Right atrium auricular region (tissue), 2 donors: ENCODE measurements at places on chromosomes 3 and 15.

DNA sequence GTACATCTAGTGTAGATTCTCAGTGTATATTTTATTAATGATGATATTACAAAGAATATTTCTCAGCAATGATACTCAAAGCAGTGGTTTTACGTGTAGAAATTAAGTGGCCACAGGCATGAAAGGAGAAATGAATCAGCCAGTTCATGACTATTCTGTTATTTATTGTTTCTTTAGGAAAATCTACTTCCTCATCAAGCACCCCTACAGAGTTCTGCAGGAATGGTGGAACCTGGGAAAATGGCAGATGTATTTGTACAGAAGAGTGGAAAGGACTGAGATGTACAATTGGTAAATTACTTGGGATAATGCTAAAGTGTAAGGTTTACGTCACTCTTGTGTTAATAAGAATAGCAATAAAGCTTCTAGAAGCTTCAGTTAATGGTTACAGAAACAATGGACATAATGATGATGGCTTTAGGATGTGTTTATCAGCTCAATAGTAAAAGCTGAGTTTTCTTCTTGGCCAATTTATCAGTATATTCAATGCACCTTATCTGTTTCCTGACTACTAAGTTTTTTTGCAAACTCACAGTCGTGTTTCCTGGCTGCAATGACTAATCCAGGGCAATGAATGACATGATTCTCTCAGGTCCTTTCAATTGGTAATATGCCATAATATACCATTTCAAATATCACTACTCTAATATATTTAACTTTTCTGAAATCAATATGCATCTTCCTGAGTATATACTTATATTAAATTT is 20.2 kb downstream of the ADGRG7 start:
- no peak for DNase-seq

- no peak for DNase-seq
Observed at GRCh38 chr3:42115215-42115614, 24.1 kb downstream of the TRAK1 start.

DNA sequence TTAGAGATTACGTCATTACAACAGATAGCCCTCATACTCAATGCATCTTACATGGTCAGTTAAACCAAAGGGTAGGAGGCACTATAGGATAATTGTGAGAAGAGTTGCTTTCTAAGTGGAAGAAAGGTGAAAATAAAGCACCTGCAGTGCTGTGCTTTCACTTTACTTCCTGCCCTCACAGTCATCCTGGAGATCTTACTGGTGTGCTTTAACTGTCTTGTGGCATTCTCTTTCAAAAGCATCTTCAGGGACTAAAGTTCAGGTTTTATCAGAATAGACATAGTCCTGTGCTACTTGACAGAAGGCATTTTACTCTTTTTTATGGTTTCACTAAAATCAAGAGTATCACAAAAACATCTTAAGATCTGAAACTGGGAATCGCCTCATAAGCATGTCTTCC is 286.6 kb downstream of the ZBTB20 start:
- DNase-seq = no peak

- no peak for DNase-seq
Observed at GRCh38 chr15:85314146-85314545, 66.3 kb upstream of the AKAP13 start.

DNA sequence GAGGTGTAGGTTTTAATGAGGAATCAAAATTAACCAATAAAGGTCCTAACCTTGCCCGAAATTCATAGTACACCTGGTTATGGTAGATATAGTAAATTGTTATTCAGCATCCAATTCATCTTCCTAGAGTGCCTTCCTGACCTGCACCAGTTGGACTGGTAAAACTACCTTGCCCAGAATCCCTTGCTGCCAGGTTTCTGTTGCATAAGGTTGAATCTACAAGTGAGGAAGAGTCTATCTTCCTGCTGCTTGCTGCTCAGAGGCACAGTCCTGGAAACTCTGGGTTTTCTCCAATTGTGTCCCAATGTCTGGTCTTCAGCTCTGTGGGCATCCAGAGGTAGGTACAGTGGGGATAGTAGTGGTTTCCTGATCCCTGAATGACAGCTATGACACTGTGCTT is 17.3 kb downstream of the CCDC54 start:
- DNase-seq = no peak

DNA sequence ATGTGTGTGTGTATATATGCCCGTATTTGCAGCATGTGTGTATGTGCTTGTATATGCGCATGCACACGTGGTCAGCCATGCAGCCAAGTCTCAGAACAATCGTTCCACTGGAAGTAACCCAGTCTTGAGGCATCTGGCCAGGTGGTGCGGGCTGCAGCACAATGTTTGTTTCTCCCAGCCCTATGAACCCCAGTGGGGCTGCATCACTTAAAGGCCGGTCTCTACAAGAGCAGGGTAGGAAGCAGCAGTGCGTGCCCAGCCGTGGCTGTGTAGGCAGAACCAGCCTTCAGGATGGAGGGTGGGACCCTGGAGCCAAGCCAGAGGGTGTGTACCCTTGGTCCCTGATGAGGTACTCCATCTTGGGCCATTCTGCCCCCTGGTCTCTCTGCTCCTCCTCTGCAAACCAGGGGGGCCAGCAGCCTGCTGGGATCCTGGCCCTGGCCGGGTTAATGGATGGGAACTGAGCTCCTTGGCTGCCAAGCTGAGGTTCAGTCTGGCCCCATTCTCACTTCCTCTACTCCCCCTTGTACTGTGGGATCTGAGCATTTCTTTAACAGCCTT is 11.8 kb downstream of the KLF13 start:
- no peak for DNase-seq

DNA sequence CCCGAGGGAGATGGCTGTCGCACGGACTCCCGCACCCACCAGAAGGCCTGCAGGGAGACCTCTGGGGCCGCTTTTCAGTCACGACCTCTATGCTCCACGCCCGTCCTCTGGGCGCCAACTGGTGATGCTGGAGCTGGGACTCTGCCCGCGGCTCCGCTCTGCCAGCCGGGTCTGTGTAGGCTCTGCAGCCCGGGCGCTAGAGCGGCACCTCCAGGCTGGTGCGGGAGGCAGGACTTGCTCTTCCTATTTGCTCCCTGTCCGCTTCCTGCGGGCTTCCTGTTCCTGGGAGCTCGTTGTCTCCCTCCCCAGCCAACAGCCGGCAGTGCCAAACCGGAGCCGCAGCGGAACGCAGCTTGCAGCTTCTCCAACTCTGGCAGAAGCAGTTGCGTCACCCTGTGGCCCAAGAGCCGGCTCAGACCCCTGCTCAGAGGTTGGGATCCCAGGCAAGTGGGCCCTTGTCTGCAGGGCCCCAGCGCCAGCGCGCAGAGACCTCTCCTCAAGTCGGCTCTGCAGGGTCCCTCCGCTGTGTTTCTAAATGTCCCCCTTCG is 285.9 kb downstream of the XXYLT1 start:
- DNase-seq = peak; percentile 77

- no peak for DNase-seq
Observed at GRCh38 chr15:39934397-39935071, 619 bp downstream of the EIF2AK4 start.

DNA sequence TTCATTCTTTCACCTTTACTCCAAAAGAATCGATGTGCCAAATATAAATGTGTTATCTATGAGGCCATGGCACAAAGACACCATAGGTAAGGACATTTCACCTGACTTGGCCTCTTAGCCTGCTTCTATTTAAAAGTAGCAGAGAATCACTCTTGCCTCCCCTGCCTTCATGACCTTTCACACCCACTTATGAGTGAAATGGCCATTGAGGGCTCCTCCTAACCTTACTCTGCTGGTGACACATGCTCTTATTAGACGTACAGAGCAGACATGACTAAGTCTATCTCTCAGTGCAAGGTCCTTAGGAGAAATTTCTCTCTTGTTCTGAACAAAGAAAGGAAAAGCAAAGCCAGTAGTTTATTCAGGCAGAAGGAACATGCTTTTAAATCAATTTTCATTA is 150.7 kb downstream of the LRTM1 start:
- no peak for DNase-seq
